ENCODE measurements at places on chromosomes 1 and 21.

GRCh38 chr1:223708001-223708359, 4.4 kb upstream of the CAPN2 start:
- no peak for DNase-seq

DNA sequence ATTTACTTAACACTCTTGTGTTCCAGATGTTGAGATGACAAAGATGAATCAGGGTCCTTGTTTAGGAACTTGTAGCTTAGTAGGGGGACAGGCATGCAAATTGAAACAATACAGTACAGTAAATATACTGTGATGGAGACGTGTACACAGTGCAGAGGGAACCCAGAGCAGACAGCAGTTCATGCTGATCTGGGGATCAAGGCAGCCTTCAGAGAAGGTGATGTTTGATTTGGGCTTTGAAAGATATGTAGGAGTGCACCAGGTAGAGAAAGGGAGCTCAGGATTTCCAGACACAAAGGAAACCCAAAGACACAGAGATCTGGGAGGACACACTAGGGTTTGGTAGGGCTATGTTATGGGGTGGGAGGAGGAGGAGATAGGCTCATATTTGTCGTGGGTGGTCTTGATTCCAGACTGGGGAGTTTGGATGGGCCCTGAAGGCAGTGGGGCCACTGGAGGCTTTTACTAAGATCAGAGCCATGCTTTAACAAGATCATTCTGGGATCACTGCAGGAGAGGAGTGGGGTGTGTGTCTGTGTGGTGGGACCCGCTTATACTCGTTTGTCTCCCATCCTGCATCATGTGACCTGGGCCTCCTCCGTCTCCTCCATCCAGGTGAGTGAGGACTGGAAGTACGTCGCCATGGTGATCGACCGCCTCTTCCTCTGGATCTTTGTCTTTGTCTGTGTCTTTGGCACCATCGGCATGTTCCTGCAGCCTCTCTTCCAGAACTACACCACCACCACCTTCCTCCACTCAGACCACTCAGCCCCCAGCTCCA, 7.8 kb downstream of the CHRNB2 start:
- no peak for DNase-seq

GRCh38 chr1:211944733-211945500, 90.4 kb downstream of the INTS7 start:
- no peak for DNase-seq

- no peak for DNase-seq
Observed at GRCh38 chr1:9892563-9893528, 17.2 kb downstream of the CTNNBIP1 start.

DNA sequence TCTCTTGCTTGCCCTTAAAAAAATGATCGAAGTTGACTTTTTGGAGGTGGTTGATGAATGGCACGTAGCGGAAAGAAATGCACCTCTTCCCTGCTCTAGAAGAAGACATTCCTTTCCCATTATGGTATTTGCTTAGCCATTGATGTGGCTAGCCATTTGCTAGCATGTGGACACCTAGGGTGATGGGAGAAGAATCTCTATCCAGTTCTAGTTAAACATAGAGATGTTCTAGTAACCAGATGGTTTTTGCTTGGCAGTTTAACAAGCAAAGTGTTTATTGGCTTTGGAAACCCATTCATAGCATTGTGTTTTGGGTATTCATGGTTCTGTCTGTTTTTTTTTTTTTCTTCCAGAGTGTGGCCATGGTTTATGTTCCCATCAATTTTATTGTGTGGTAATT, 78.9 kb downstream of the KCNJ6 start:
- no peak for DNase-seq

DNA sequence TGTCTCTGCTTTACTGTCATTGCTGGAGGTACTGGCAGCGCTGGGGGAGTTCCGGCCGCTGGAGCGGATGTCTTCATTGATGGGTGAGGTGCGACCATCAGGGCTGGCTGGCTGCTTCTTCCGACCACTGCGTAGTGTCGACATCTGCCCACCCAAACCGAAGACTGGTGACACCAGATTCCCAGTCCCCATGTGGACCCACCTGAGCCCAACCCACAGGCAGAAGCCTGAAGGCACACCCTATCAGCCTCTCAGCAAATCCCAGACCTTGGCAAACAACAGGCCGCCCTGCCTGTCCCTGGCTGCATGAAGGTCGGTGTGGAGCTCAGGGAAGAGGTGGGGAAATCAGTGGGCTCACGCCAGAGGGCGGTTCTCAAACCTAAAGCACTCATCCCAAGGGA, 44.8 kb downstream of the SLC45A1 start:
- no peak for DNase-seq

DNA sequence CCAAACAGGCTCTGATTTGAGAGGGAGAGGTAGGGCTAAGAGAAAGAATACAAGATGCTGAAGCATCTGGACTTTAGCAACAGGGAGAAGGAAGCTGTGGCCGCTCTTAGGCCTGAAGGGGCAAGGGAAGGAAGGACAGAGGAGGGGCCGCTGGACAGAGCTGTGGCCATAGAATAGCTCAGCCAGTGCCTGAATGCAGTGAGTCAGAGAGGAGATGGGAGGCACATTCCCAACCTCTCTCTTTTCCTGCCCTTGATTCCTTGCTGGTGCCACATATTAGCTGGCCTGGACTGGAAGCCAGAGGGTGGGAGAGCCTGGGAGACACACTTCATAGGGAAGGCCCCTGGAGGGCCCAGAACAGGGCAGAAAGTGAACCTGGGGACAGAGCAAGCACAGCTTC, 83.4 kb upstream of the POU3F1 start:
- no peak for DNase-seq

- no peak for DNase-seq
Observed at GRCh38 chr1:239977416-239977815, 114.3 kb upstream of the FMN2 start.

- DNase-seq = peak; percentile 46
Observed at GRCh38 chr1:231590453-231591198, 36.0 kb upstream of the DISC1 start.

GRCh38 chr1:30571380-30571779, 152.0 kb downstream of the MATN1 start:
- DNase-seq = no peak

- DNase-seq = no peak
Observed at GRCh38 chr21:46254208-46254975, 25.8 kb upstream of the LSS start.

- DNase-seq = no peak
Observed at GRCh38 chr1:197305925-197306324, 37.9 kb downstream of the CRB1 start.

DNA sequence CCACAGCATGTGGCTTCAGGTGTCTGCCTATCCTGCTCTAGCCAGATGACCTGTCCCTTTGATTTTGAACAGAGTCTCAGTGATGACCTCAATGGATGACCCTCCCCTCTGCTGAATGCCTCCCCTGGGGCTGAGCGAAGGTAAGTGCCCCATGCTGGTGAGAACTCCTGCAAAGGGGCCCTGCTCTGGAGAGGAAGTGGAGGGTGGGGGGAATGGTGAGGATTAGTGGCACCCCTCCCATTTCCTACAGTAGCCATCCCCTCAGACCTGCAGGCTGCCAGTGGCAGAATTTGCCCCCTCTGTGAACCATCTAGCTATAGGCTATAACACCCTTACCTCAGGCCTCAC, 3.7 kb upstream of the PMVK start:
- no peak for DNase-seq

GRCh38 chr1:183385340-183386144, 32.6 kb downstream of the NMNAT2 start:
- no peak for DNase-seq

- DNase-seq = no peak
Observed at GRCh38 chr1:6703016-6703415, 1.4 kb upstream of the DNAJC11 start.
